ENCODE measurements at places on chromosomes 2 and 18. TPM values are rescaled to one million over a fixed set of nuclear protein-coding genes. Genes with fewer than 3 reads are reported as not detected.
A peak's percentile ranks its signal among the peaks of the same experiment; 100 is the strongest.

GRCh38 chr2:200635251-200635650 is 49.4 kb downstream of the AOX1 start:
- no peaks in the 10 kb centered on the region for H3K36me3 ChIP-seq
- H3K4me1 ChIP-seq, result no peaks in the 10 kb centered on the region
- DNase-seq, result peak; percentile 59

DNA sequence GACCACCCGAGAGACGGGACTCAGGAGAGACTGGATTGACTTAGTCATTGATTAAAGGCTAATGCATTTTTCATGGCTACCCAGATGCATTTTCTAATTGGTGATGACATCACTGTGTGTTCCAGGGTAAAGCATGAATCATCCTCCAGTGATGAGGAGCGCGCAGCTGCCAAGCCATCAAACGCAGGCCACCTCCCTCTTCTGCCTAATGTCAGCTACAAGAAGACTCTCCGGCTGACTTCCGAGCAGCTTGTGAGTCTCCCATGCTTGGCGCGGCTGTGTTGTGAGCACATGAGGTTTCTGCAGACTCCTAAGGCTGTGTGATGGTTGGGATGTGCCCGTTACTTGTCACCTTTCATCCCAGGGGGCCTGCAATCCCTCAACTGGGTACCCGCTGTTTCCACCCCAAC is 56.4 kb downstream of the LPIN1 start:
- peak; percentile 74 for DNase-seq
- H3K4me1 ChIP-seq, result peaks cover 9% of the 10 kb centered on the region
- no peak overlapping the region for H3K27ac ChIP-seq
- no peak overlapping the region for H3K4me3 ChIP-seq
- H3K36me3 ChIP-seq, result peaks cover 56% of the 10 kb centered on the region

GRCh38 chr2:56714400-56714799 is 530.6 kb downstream of the CCDC85A start:
- H3K4me1 ChIP-seq, result peaks cover 28% of the 10 kb centered on the region
- peak overlapping the region; percentile 40 for H3K27ac ChIP-seq
- DNase-seq, result peak; percentile 5
- H3K4me3 ChIP-seq, result no peak overlapping the region
- H3K36me3 ChIP-seq, result no peaks in the 10 kb centered on the region

GRCh38 chr2:150586858-150587257 is 99.4 kb upstream of the RND3 start:
- H3K36me3 ChIP-seq, result no peaks in the 10 kb centered on the region
- H3K4me3 ChIP-seq, result no peak overlapping the region
- no peak overlapping the region for H3K27ac ChIP-seq
- H3K27me3 ChIP-seq, result no peaks in the 10 kb centered on the region
- peak; percentile 71 for DNase-seq

DNA sequence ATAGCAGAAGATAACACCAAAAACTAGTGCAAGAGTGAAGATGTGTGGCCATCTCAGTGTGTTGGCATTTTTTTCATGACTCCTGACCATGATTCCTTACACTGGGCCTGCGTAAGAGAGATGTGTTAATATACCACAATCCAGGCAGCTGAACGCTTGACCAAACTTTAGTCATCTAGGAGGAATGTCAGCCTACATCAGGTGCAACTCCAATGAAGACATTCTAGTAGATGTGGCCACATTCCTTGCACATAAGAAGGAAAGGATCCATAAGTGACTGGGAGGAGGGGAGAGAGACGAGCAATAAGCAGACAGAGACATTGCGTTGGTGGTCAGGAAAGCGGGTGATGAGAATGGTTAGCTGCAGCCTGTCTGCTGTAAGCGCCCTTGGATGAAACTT is 42.6 kb downstream of the CYRIA start:
- H3K27me3 ChIP-seq, result no peaks in the 10 kb centered on the region
- no peak overlapping the region for H3K27ac ChIP-seq
- no peaks in the 10 kb centered on the region for H3K36me3 ChIP-seq

- no peaks in the 10 kb centered on the region for H3K27me3 ChIP-seq
- DNase-seq, result no peak
- no peaks in the 10 kb centered on the region for H3K4me1 ChIP-seq
- no peak overlapping the region for H3K27ac ChIP-seq
- no peaks in the 10 kb centered on the region for H3K36me3 ChIP-seq
Observed at GRCh38 chr2:170601489-170601888, 113.6 kb upstream of the SP5 start.

DNA sequence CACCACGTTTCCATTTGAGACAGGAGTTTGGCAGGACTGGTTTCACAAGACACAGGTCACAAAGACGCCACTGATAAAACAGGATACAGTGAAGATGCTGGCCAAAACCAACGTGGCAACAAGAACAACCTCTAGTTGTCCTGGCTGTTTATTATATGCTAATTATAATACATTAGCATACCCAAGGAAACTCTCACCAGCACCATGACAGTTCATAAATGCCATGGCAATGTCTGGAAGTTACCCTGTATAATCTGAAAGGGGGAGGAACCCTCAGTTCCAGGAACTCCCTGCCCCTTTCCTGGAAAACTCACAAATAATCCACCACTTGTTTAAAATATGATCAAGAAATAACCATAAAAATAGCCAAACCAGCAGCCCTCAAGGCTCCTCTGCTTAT is 148.3 kb downstream of the RBM43 start:
- H3K4me1 ChIP-seq, result no peaks in the 10 kb centered on the region
- no peaks in the 10 kb centered on the region for H3K27me3 ChIP-seq
- no peak for DNase-seq
- no peak overlapping the region for H3K4me3 ChIP-seq
- H3K36me3 ChIP-seq, result no peaks in the 10 kb centered on the region

DNA sequence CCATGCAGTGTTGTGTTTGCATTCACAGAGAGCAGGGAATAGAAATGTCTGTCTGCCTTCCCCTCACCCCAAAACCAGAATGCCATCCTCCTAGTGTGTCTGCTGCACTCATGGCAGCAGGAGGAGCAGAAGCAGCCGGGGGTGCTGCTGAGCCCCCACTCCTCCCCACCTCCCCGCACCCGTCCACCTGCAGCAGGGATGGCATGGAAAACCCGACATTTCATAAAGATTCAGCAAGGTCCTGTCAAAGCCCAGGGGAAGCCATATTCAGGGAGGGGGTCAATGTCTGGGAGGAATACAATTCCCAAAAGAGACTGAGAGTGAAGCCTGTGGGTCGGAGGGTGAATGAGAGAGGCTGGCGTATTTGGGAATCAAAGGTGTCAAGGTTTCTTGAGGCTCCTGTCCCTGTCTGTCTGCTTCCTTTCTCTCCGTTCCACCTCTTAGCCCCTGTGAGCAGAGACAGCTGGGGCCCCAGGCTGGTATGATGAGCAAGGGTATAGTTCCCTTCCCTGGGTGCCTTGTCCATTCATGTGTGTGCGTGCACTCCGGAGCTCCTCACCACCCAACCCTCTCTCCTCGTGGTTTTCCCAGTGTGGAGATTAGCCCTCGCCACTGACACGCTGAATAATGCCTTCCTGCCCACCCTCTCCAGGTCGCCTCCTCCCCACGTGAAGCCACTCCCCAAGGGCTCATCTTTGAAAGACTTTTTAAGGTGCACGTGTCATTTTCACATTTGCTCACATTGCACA is 133.5 kb upstream of the ZNF236 start:
- no peak for DNase-seq
- peaks cover 12% of the 10 kb centered on the region for H3K27me3 ChIP-seq
- no peaks in the 10 kb centered on the region for H3K36me3 ChIP-seq
- no peaks in the 10 kb centered on the region for H3K4me1 ChIP-seq
- no peak overlapping the region for H3K27ac ChIP-seq

- no peaks in the 10 kb centered on the region for H3K36me3 ChIP-seq
- DNase-seq, result no peak
- no peak overlapping the region for H3K27ac ChIP-seq
- no peaks in the 10 kb centered on the region for H3K27me3 ChIP-seq
- H3K4me3 ChIP-seq, result no peak overlapping the region
Observed at GRCh38 chr18:49847524-49847923, 34.2 kb upstream of the ACAA2 start.

- no peaks in the 10 kb centered on the region for H3K27me3 ChIP-seq
- no peaks in the 10 kb centered on the region for H3K4me1 ChIP-seq
- no peaks in the 10 kb centered on the region for H3K36me3 ChIP-seq
- no peak overlapping the region for H3K4me3 ChIP-seq
- H3K27ac ChIP-seq, result no peak overlapping the region
- no peak for DNase-seq
Observed at GRCh38 chr2:69773206-69773605, 31.3 kb downstream of the ANXA4 start.

DNA sequence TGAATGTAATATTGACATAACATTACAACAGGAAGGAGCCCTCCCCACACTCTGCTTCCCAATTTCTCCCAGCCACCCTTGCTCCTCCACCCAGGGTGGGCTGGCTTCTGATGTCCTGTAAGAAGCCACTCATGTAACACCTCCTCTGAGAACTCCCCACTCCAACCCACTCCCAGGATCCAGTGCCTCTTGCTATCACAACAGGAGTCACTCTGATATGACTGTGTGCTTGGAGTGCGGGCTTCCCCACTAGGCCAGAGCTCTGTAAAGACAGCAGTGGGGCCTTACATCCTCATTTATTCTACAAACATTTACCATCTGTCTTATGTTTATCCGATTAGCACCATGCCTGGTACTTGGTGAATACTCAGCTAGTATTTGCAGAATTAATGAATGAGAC is 65.1 kb downstream of the PTGR3 start:
- H3K27ac ChIP-seq, result no peak overlapping the region
- DNase-seq, result no peak
- H3K4me1 ChIP-seq, result no peaks in the 10 kb centered on the region
- H3K27me3 ChIP-seq, result no peaks in the 10 kb centered on the region

DNA sequence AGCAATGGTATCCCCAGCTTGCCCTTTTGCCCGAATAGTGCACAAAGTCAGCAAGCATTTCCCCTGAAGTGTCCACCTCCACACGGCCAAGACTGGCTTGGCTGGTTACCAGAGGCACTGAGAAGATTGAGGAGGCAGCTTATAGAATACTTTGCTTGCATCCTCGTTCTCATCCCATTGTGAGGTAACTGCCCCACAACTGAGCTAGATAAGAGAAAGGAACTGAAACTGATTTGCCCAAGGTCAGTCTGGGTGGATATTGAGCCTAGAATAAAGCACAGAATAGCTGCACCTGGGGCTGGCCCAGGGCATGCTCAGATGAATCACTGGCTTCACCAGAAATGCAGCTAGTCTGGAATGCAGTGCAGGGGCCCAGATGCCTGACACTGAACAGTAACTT is 32.7 kb upstream of the MAP4K3 start:
- H3K4me1 ChIP-seq, result peaks cover 10% of the 10 kb centered on the region
- DNase-seq, result peak; percentile 58
- H3K27ac ChIP-seq, result peak overlapping the region; percentile 27

GRCh38 chr2:11009891-11010290 is 98.2 kb downstream of the KCNF1 start:
- no peaks in the 10 kb centered on the region for H3K36me3 ChIP-seq
- H3K27me3 ChIP-seq, result no peaks in the 10 kb centered on the region
- no peaks in the 10 kb centered on the region for H3K4me1 ChIP-seq
- H3K4me3 ChIP-seq, result no peak overlapping the region
- H3K27ac ChIP-seq, result no peak overlapping the region

GRCh38 chr18:77052983-77053309 is 79.6 kb downstream of the MBP start:
- H3K27me3 ChIP-seq, result no peaks in the 10 kb centered on the region
- no peaks in the 10 kb centered on the region for H3K4me1 ChIP-seq
- H3K36me3 ChIP-seq, result no peaks in the 10 kb centered on the region

DNA sequence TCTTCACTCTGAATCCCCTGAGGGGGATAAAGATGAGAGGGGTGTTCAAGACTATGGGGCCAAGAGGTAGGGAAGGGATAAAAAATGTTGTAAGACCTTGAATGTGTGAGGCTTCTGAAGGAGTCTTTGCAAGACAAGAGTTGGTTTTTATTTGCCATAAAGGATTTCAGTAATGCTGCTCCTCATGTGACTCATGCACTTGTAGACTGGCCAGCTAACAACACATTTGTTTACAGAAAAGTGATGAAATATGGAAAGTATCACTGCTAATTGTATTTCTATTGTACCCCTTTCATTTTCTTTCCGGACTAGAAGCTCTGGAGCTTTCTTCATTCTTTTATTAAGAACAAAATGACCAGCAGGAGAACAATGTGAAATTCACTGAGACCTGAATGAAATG is 782.1 kb downstream of the EPHA4 start:
- no peak overlapping the region for H3K4me3 ChIP-seq
- H3K4me1 ChIP-seq, result no peaks in the 10 kb centered on the region
- H3K27ac ChIP-seq, result no peak overlapping the region
- no peak for DNase-seq
- no peaks in the 10 kb centered on the region for H3K27me3 ChIP-seq
- no peaks in the 10 kb centered on the region for H3K36me3 ChIP-seq

- H3K27me3 ChIP-seq, result no peaks in the 10 kb centered on the region
- DNase-seq, result no peak
- H3K36me3 ChIP-seq, result no peaks in the 10 kb centered on the region
- no peaks in the 10 kb centered on the region for H3K4me1 ChIP-seq
Observed at GRCh38 chr2:173239644-173240043, 115.0 kb upstream of the CDCA7 start.

GRCh38 chr2:106359512-106359911 is 108.7 kb downstream of the RGPD3 start:
- H3K27ac ChIP-seq, result no peak overlapping the region
- no peak overlapping the region for H3K4me3 ChIP-seq
- DNase-seq, result no peak
- H3K4me1 ChIP-seq, result no peaks in the 10 kb centered on the region

GRCh38 chr2:205850611-205851010 is 168.3 kb downstream of the NRP2 start:
- H3K27me3 ChIP-seq, result no peaks in the 10 kb centered on the region
- H3K4me1 ChIP-seq, result no peaks in the 10 kb centered on the region

GRCh38 chr2:38154395-38154794 is 78.4 kb upstream of the CYP1B1 start:
- H3K27ac ChIP-seq, result no peak overlapping the region
- peak; percentile 52 for DNase-seq
- H3K36me3 ChIP-seq, result no peaks in the 10 kb centered on the region
- no peaks in the 10 kb centered on the region for H3K27me3 ChIP-seq
- no peak overlapping the region for H3K4me3 ChIP-seq

GRCh38 chr2:36489281-36489680 is 108.7 kb downstream of the FEZ2 start:
- H3K36me3 ChIP-seq, result no peaks in the 10 kb centered on the region
- H3K27ac ChIP-seq, result no peak overlapping the region
- no peak for DNase-seq
- H3K4me3 ChIP-seq, result no peak overlapping the region
- H3K27me3 ChIP-seq, result peaks cover 79% of the 10 kb centered on the region
- peaks cover 19% of the 10 kb centered on the region for H3K4me1 ChIP-seq

DNA sequence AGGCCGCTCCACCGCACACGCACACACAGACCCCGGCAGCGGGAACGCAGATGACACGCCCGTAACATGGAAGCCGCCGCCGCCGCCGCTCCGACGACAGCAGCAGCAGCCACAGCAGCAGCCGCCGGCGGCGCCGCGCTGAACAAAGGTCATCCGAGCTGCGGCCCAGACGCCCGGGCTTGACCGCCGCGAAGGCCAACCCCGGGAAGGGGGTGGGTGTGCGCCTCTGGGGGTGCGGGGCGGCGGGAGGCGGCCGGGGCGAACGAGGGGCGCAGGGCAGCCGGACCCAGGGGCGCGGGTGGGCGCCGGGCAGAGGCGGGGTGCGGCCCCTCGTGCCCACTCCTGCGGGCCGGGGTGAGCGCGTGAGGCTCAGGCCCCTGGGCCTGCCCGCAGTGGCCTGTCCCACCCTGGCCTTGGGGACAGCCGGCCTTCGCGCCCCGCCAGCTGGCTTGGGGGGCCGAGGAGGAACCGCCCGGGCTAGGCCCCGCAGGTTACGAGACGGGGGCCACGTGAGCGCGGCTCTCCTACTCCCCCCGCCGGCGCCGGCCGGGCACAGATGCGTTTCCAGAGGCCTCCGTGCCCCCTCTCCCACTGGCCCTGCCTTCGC is 1.0 kb upstream of the ZNF532 start:
- H3K36me3 ChIP-seq, result peaks cover 11% of the 10 kb centered on the region
- H3K4me1 ChIP-seq, result peaks cover 70% of the 10 kb centered on the region
- DNase-seq, result peak; percentile 61
- peak overlapping the region; percentile 26 for H3K4me3 ChIP-seq

The FAM161A gene
- total RNA-seq, result 3.3 TPM

The CAPG gene
- 14.0 TPM for total RNA-seq

The VWA3B gene
- total RNA-seq, result 0.09 TPM
